ENCODE measurements at places on chromosomes 6 and 20. TPM values are rescaled to one million over a fixed set of nuclear protein-coding genes. Genes with fewer than 3 reads are reported as not detected.

Gene SLC22A2
- not detected for total RNA-seq

Gene MYLK2
- 0.88 TPM for total RNA-seq

Gene EMILIN3
- 0.54 TPM for total RNA-seq

Gene CCHCR1
- 5.7 TPM for total RNA-seq

Gene CHD6
- 8.1 TPM for total RNA-seq

Gene LGSN
- 4.8 TPM for total RNA-seq

Gene EYA4
- 13.7 TPM for total RNA-seq

Gene TPBG
- 54.1 TPM for total RNA-seq

Gene RSPH4A
- 0.24 TPM for total RNA-seq

Gene TINAG
- total RNA-seq = not detected

Gene PAX1
- not detected for total RNA-seq

Gene AGER
- 2.3 TPM for total RNA-seq

Gene MEP1A
- not detected for total RNA-seq

Measured in A549 treated with DMSO at 1 μM for 4 hours (cell line).